HT-29 (cell line): ENCODE measurements at places on chromosomes 11 and 22. TPM values are rescaled to one million over a fixed set of nuclear protein-coding genes. Genes with fewer than 3 reads are reported as not detected.

Gene GRAMD4
- total RNA-seq, result 22.5 and 26.7 TPM in 2 replicates

DNA sequence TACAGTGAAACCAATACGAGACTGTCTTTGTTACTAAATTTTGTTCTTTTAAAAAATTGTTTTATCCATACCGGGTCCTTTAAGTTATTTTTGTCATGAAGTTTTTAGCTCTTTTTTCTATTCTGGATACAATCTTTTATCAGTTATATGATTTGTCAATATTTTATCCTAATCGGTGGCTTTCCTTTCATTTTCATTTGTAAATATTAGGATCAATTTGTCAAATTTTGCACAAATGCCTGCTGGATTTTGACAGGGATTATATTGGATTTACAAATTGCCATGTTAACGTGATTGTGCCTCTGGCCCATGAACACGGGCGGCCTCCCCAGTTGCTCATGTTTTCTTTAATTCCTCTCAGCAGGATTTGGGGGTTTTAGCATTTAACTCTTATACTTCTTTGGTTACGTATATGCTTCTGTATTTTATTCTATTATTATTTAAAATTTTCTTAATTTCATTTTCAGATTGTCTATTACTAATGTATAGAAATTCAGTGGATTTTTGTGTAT, 20.7 kb upstream of the KRTAP5-6 start:
- no peak for DNase-seq

Gene ZC3H12C
- 0.43 and 0.55 TPM in 2 replicates for total RNA-seq

DNA sequence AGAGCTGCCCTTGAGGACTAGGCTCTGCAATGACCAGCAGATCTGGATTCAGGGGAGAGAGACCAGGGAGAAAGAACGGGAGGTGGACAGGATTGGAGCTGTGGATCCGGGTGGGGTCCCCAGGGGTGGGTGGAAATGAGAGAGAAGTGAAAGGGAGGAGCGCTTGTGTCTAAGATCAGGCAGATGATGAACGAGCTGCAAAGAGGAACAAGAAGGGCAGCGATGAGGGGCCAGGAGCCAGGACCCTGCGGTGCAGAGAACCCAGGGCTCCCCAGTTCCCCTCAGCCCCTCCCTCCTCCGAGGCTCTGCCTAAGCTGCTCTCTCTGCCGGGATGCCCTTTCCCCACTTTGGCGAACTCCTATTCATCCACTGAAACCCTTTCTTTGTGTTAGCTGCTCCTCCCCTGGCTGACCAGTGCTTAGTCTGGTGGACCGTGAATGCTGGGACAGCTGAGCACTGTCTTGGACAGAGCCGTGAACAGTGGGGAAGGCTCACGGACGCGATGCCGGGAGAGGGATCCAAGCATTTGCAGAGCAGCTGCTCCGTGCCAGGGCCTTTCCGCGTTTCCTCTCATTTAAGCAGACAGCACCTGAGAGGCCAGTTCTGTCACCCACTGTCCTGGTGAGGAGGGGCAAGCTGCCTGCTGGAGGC, 35.9 kb downstream of the SHISAL1 start:
- DNase-seq, result no peak
